ENCODE measurements at places on chromosomes 11 and 22. TPM values are rescaled to one million over a fixed set of nuclear protein-coding genes. Genes with fewer than 3 reads are reported as not detected.

SAA2 gene
- total RNA-seq: 5.2 TPM

- no peak for DNase-seq
Observed at GRCh38 chr22:28670161-28670560, 9.5 kb downstream of the TTC28 start.

KDELR3 gene
- 33.1 TPM for total RNA-seq

- DNase-seq: no peak
Observed at GRCh38 chr11:132126973-132127899, 756.8 kb downstream of the NTM start.

ARHGAP8 gene
- total RNA-seq: 67.5 TPM

- no peak for DNase-seq
Observed at GRCh38 chr22:46618667-46619066, 1.5 kb upstream of the GRAMD4 start.

CSNK2A3 gene
- 2.0 TPM for total RNA-seq

GRCh38 chr11:70716986-70717775 lies 318.9 kb downstream of the CTTN start:
- no peak for DNase-seq

GRCh38 chr22:37492428-37493344 lies 6.5 kb upstream of the MFNG start:
- DNase-seq: no peak

TBX10 gene
- total RNA-seq: not detected

DNA sequence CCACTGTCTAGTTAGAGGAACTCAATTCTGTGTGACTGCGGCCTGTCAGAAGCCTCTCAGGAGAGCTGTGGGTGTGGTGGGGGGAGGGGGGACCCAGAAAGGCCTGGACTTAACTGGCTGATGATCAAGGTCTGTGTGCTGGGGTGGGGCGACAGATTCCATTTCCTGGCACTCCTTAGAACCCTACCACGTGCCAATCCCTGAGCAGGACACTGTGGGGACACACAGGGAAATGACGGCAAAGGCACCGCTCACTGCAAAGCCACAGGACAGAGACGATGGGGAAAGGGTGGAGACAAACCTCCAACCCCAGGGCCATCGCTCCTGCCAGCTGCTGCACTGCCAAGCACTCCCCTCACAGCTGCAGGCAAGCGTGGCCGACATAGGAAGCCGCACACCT lies 58.4 kb upstream of the BID start:
- no peak for DNase-seq

ZNF215 gene
- total RNA-seq: 9.9 TPM

DNA sequence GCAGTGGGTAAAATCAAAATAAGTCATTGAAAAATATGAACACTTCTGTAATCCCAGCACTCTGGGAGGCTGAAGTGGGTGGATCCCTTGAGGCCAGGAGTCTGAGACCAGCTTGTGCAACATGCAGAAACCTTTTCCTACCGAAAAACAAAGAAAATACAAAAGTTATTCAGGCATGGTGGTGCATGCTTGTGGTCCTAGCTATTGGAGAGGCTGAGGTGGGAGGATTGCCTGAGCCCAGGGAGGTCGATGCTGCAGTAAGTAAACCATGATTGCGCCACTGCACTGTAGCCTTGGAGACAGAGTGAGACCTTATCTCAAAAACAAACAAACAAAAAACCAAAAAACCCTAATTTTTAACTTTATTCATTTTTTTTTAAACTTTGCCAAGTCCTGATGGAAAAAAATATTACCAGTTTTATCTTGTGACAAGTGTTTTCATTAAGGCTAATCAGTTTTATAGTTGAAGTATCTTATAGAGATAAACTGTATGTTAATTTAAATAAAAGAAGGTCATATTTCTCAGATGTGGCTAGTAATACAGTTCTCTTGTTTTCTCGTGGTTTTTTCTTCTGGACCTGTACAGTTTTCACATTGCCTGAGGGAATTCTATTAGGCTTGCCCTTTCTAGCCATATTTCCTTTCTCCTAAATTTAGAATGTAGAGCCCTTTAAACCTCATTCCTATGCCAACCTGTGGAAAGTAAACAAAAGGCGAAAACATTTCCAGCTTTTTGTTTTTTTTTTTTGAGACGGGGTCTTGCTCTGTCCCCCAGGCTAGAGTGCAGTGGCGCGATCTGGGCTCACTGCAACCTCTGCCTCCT lies 9.4 kb downstream of the HIPK3 start:
- no peak for DNase-seq

DNA sequence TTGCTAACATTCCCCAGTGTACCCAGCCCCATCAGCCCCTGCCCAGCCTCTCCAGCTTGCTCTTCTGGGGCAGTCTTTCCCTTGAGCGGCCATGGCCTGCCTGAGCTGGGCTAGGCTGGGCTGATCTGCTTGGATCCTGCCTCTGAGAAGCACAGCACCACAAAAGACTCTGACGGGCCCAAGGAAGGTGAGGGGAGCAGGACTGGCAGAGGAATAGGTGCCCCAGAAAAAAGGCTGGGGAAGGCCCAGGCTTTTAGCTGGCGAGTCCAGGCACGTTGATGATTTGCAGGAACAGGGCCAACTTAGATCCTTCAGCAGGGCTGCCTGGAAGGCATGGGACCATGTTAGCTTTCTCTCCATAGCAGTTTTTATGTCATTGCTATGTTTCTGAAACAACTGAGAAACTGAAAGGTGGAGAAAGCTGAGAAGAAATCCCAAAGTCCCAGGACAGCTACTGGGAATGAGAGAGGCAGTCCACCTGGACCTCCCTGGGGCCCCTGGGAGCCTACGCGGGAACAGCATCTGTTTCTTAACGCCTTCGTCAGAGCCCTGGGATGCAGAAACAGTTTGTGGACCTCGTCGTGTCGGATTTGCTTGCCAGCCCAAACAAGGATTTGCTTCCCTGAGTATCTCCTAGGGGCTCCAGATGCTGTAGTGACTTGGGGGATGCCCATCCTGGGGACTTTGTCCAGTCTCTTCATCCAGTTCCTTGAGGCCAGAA lies 24.4 kb upstream of the FXYD6 start:
- no peak for DNase-seq

GRCh38 chr11:120136356-120136755 lies 1.6 kb downstream of the TRIM29 start:
- no peak for DNase-seq

DNA sequence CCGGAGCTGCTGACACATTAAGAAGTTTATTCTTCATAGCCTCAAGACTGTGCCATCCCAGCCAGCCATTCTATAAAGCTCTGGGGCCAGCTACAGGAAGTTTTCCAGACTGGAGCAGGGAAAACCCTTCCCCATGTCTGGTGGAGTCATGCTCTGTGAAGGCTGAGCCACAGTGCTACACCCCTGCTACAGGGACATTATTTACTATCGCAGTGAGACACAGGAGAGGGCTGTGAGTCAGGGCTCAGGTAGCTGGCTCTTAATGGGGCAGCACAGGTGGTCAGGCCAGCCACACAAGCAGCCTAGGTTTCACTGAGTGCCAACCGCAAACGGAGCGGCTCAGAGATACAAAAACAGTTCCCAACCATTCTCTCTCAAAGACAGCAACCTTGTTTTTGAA lies 12.1 kb downstream of the HPS4 start:
- peak; percentile 47 for DNase-seq

NOX4 gene
- total RNA-seq: not detected

LRRC74B gene
- total RNA-seq: not detected

DNA sequence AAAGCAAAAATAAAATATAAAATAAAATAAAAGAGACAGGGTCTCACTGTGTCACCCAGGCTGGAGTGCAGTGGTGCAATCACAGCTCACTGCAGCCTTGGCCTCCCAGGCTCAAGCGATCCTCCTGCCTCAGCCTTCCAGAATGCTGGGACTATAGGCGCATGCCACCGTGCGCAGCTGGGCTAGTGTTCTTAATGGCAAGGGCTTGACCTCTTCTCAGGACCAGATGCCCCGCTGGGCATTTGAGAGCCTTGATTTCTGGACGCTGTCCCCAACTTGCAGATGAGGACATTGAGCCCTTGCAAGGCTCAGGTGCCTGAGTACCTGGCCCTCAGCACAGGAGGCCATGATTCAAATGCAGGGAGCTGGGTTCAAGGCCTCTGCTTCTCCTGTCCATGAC lies 82.6 kb downstream of the DHCR7 start:
- no peak for DNase-seq

DNA sequence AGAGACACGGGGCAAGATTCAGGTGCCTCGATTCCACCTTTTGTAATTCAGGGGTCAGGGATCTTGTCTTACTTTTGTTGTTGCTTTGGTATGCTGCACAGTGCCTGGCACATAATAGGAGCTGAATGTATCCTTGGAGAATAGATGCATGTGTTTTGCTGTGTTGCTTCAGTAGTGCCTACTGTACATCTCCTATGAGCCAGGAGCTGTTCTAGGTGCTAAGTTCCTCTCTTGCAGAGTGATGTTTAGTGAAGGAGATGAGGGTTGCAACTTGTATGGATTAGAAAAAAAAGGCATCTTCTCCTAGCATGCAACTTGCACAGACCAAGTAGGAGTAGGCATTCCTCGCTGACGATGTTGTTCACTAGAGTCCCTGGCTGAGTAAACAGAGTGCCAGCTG lies 555.4 kb downstream of the NTM start:
- no peak for DNase-seq

- no peak for DNase-seq
Observed at GRCh38 chr11:3201677-3202181, 16.9 kb downstream of the MRGPRG start.

IL10RA gene
- total RNA-seq: 1.7 TPM

DNA sequence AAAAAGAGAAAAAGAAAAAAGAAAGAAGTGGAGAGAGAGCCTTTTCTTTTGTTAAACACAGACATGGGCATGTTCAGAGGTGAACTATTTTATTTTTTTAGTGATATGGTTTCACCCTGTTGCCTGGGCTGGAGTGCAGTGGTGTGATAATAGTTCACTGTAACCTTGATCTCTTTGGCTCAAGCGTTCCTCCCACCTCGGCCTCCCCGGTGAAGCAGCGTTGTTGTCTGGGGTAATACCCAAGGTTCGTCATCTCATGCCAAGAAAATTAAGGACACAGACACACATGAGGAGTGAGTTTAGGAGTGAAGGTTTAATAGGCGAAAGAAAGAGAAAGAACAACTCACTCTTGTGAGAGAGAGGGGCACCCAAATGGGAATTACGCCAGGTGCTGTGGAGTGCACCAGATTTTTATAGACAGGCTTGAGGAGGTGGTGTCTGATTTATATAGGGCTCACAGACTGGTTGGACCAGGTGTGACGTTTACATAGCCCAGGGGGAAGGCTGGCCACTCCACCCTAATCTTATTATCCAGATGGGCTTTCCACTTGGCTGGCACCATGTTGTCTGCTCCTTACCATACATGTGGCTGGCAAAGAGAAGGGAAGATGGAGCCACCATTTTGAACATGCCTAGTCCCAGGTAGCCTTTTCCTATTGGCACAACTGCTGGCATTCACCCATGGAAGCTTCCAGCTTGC lies 42.3 kb downstream of the GRAMD1B start:
- DNase-seq: no peak

LAYN gene
- not detected for total RNA-seq

TEX12 gene
- total RNA-seq: not detected

GRCh38 chr11:7574491-7575130 lies 60.8 kb downstream of the PPFIBP2 start:
- no peak for DNase-seq

SPI1 gene
- 0.32 TPM for total RNA-seq

GRCh38 chr11:100575860-100576717 lies 111.0 kb upstream of the ARHGAP42 start:
- DNase-seq: peak; percentile 43

SLC25A45 gene
- total RNA-seq: 3.9 TPM

- DNase-seq: no peak
Observed at GRCh38 chr11:17328871-17329494, 22.6 kb upstream of the NCR3LG1 start.

DERL3 gene
- total RNA-seq: not detected

- DNase-seq: no peak
Observed at GRCh38 chr11:47177846-47178245, 1.2 kb upstream of the ARFGAP2 start.
